ENCODE measurements at places on chromosomes 5 and 9.

DNA sequence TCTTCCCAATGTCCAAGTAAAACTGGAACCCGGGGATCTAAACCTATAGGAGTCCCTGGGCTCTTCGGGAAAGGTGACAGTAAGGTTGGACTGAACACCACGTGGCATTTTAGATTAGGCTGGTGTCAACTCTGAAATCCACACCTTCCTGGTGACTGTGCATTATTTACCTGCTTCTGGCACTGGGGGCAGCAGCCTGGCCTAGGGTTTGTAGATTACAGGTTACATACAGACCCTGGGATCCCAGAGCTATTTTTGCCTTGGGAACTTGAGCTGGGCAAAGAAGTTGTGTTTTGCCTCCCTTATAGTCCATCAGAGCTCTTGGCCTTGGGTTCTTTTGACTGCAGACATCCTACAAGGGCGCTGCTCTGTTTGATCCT is 173.2 kb downstream of the DAB2IP start:
- DNase-seq, result no peak

GRCh38 chr5:115602591-115603125 is 379 bp upstream of the TICAM2 start:
- DNase-seq, result no peak

GRCh38 chr5:174617285-174617684 is 107.1 kb upstream of the MSX2 start:
- DNase-seq, result no peak

GRCh38 chr5:123514615-123515355 is 2.8 kb downstream of the CSNK1G3 start:
- no peak for DNase-seq
